ENCODE measurements at places on chromosomes 7 and 10.

DNA sequence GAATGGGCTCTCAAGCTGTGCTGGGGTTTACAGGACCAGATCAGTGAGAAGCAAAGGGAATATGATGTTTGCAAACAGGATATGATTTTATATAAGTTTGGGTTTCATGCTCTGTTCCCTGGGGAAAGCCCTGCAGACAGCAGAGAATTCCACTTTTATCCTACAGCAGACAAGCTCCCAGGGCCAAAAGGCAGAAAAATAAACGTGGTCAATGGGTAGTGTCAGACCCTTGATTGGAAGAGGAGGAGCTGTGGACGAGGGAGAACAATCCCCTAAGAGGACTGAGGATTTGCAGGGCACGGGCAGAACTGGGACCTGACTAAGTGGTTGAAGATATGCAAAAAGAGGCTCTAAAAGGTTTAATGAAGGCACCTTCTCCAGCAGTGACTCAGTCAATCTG, 275.3 kb downstream of the HDAC9 start:
- no peak for DNase-seq

- DNase-seq, result no peak
These were observed 85.7 kb upstream of the GHITM start for GRCh38 chr10:84053626-84054025.

DNA sequence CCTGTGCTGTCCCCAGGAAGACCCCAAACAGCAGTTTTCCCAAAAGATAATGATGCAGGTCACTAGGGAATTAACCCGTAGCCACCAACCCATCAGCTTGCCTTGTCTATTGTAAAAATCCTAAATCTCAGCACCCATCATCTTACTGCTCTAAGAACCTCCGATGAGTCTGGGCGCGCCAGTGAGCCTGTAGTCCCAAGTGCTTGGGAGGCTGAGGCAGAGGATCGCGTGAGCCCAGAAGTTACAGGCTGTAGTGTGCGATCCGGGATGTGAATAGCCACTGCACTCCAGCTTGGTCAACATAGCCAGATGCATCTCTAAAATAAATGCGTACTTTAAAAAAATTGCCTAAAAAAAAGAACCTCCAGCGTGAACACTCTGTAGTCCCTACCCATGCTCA, 951 bp downstream of the AS3MT start:
- no peak for DNase-seq

DNA sequence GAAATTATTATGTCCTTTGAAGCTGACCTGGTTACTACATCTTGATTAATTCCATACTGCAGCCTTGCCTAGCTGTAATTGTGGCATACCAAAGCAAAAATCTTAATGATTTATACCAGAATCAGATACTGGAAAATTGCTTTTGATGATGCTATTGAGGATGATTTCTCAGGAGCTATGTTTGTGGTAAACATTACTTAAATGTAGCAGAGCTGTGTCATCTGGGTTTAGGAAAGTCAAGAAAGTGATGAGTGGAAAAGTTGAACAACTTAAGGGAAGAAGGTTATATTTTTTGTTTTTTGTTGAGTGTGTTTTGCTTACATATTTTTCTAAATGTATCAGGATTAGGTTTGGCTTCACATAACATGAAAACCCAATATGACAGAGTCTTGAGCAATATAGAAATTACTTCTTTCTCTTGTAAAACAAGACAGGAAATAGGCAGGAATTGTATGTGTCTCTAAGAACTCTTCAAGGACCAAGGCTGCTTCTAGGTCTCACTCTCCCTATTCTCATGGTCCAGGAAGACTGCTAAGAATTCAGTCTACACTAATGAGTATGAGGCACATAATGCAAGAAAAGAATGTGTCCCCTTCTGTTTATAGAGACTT, 87.6 kb upstream of the MTPN start:
- DNase-seq, result no peak

DNA sequence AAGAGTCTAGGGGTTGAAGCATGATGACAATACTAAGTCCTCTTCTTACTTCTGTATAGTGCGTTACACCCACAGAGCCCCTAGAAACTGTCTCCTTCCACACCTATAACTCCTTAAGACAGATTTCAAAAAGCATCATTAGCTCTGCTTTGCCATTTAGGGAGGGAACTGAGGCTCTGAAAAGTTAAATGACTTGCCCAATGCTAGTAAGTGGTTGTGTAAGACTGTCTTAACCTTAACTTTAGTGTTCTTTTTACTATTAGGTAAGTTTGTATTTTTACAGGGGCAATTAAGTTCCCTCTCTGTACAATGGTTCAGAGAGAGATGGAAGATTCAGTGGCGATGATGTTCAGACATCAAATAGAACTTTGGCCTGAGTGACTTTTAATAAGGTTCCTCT, 72.7 kb upstream of the ASAH2 start:
- DNase-seq, result no peak

DNA sequence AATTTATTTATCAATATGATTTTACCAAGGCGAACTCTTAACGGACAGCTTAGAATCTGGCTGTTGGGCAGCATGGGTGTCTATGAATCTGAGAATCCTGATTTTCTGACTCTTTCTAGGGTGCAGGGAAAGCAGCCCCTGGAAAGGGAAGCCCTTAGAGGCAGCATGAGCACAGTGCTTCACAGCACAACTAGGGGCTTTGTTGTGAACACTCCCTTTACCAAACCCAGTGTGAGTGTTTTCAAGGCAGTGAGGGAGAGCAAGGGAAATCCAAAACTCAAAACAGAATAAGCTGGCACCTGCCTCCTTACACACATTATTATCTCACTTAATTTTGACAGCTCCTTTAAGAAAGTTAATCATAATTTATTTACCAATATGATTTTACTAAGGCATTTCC, 116.3 kb upstream of the CSTF2T start:
- no peak for DNase-seq

- DNase-seq, result no peak
These were observed 41.8 kb upstream of the C10orf71 start for GRCh38 chr10:49257154-49257553.

DNA sequence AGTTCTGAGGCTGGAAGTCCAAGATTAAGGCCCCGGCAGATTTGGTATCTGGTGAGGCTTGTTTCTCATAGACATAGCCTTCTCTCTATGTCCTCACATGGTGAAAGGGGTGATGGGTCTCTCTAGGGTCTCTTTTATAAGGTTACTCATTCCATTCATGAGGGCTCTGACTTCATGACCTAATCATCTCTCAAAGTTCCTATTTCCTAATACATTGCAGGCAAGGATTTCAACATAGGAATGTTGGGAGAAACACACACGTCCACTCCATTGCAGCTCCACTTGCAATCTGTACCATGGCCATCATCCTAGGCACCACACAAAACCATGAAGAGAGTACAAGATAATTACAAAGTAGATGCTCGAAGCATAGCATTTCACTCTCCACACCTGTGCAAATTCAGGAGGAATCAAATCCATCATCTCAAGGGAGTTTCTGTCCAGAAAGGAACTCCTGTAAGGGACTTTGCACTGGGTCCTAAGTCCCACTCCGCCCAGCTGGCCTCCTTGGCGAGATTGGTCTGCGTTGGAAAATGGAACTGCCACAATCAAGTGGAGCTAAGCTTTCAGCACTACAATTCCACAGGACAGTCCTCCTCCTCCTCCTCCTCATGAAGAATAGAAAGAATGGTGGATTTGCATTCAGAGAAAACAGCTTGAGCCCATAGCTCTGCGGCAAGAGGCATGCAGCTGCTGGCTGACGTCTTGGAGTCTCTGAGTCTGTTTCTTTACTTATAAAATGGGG, 8.8 kb downstream of the DDC start:
- no peak for DNase-seq

DNA sequence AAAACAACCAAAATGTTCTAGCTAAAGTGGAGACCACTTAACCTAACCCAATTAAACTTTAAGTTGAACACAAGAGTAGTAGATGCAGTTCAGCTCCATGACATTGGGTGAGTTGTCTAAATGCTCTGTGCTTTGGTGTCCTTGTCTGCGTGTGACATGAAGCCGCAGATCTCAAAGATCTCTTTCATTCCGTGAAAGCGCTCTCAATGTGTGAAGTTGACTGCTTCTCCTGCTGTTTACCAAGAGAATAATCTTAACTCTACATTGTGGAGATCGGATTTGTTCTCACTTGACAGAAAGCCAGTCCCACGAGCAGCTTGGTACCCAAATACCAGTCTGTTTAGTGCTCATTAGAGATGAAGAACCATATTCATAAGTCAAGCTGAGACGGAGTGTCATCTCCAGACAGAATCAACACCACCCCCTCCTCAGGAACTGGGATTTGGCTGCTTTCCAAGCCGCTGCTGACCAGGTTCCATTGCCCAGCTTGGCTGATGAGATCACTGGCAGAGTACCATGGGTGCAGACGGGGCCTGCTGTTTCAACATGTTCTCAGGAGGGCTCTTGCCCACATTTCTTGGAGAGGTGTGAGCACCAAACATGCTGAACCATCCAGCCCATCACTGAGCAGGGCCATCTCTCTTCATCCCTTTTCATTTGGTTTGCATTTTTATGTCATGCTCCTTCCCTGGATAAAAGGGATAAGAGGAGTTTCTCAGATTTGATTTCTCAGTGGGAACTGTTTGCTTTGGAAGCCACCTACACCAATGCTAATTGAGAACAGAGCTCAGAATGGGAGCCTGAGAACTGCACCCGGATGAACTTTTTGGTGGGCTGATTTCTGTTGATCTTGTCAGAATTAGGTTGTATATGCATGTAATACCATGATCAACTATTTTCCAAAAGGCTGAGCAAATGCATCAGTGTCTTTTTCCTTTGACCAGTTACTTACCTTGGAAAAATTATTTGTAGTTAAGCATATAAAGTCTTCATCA, 95.8 kb upstream of the AGBL3 start:
- DNase-seq, result peak; percentile 87

GRCh38 chr7:89401099-89401498, 605.6 kb upstream of the TEX47 start:
- peak; percentile 2 for DNase-seq

Measured in astrocyte of the hippocampus (primary cell).